ENCODE measurements at places on chromosomes 16 and 17.
A peak's percentile ranks its signal among the peaks of the same experiment; 100 is the strongest.

DNA sequence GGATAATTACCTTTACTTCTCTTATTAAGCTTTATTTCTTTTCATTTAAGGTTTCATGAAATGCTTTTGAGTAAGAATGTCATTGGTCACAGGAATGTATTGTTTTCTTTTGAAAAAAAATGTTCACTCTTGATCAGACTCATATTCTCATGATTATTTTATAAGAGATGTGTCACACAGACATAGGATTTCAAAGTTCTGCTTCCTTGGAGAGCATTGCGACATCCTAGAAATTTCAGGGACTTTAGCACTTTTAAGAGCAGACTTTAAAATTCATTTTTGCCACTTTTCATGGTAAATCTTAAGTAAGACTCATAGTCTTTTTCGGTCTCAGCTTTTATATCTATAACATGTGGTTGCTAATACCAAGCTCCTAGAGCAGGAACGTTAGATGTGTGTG, 314.7 kb downstream of the CDH8 start:
- no peak for DNase-seq

GRCh38 chr16:1108299-1109252, 12.5 kb upstream of the C1QTNF8 start:
- DNase-seq: no peak

- DNase-seq: peak; percentile 66
Measured at GRCh38 chr17:28916302-28916934, 13.5 kb upstream of the DHRS13 start.

GRCh38 chr16:28823291-28823872, 583 bp downstream of the ATXN2L start:
- no peak for DNase-seq

DNA sequence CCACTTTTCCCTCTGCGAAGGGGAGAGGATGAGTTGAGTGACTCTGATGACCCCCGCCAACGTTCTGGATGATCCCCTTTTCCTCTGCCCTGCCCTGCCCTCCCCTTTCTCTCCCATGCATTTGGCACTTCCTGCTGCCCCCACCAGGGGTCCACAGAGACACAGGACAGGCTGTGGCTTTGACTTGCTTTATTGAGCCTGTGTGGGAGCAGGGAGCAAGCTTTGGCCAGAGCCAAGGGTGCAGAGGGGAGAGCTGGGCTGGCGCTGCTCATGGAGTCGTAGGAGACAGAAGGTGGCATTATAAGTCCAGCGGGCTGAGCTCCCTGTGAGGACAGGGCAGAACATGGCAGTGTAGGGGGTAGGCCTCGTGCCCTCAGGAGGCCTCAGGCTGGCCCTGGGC, 1.6 kb downstream of the PPY start:
- DNase-seq: no peak

- no peak for DNase-seq
Measured at GRCh38 chr17:41680426-41681040, 8.2 kb upstream of the EIF1 start.

DNA sequence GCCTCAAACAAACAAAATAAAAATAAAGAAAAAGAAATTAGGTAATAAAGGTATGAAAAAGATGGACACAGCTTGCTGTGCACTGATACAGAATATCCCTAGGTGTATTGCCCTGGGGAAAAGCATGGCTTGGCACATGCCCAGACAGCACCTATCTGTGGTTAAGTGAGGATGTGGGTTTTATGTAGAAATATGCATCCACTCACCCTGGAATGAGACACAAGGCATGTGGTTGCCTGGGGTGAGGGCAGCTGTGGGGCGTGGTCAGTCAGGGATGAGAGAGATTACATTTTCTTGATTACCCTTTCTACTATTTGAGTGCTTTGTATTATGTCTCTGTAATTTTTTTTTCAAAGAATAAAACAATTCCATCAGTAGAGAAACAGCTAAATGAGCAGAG, 6.9 kb downstream of the PLLP start:
- peak; percentile 64 for DNase-seq

- DNase-seq: peak; percentile 52
Measured at GRCh38 chr17:40450175-40450574, 6.9 kb downstream of the IGFBP4 start.

DNA sequence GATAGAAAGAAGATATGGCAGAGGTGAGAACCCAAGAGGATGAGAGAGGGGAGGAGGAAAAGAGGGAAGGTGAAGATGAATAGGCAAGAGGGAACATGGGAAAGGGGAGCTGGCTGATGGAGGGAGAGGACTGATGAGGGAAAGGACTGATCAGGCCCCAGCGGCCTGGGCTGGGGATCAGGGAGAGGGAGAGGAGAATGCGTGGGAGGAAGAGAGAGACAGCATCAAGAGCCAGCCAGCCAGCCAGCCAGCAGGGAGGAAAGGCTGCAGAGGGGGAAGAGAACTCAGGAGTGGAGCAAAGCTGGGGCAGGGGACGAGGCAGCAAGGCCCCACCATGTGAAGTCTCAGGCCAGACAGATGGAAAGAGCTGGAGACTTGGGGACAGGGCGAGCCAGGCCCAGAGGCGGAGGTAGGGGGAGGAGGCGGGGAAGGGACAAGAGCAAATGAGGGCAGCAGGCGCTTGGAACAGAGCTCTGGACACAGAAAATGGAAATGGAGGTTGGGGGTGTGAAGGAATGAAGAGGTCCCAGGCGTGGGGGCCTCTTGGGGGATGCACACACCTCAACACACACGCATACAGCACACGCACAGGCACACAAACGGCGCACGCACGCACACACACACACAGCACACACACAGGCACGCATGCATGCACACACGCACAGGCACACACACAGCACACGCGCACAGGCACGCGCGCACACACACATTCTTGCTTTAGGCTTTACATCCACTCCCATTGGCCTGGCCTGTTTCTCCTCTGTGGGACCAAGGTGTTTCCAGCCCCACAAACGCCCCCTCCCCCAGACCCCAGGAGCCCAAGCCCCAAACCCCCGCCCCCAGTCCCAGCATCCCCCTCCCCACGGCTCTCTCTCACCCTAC, 12.3 kb downstream of the DLG4 start:
- DNase-seq: no peak

GRCh38 chr16:4213737-4214136, 28.1 kb downstream of the SRL start:
- no peak for DNase-seq

- no peak for DNase-seq
Measured at GRCh38 chr17:17494499-17494869, 1.7 kb downstream of the RASD1 start.

DNA sequence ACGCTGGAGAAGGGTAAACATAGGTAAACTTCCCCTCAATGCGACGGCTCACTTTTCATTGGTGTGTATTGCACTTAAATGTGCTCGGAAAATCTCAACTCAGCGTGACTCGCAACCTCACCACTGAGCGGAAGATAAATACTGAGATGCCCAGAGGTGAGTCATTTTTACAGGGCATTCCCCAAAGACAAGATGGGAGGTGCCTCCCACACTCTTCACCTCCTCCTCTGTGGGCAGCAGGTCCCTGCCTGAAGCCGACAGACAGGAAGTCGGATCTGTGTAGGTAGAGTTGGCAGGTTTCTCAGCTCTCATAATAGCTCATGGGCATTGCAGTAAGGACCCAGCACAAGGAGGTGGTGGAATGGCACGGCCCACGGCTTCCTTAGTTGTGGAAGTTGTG, 274.6 kb upstream of the HSBP1 start:
- no peak for DNase-seq

DNA sequence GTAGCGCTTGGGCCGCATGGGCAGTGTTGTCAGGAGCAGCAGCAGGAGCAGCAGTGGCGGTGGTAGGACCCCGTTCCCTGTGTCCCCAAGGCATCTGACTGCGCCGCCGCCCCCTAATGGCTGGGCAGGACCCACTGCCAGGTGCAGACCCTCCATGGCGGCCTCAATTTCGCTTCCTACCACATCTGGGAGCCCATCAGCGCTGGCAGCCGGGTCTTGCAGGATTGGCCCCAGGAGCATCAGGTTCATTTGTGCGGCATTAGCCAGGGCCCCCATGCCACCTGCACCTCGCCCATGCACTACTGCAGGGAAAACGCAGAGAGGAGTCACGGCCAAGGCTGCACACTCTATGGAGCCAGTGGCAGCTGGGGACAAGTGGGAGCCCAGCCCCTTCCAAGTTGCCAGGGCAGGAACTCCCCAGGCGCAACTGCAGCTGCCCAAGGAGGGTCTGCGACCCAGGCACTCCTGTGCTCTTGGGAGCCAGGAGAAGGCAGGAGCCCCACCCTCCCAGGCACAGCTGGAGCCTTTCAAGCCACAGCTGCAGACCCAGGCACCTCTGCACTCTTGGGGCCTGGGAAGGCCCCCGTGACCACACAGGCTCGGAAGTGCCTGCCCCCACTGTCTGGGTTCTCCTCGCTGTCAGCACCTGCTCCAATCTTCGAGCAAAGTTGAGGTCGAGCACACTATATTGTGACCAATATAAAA, 594.2 kb downstream of the KCNJ18 start:
- no peak for DNase-seq

- DNase-seq: no peak
Measured at GRCh38 chr17:69357701-69358100, 30.8 kb upstream of the ABCA5 start.

GRCh38 chr16:54944002-54944401, 13.3 kb downstream of the IRX5 start:
- no peak for DNase-seq

DNA sequence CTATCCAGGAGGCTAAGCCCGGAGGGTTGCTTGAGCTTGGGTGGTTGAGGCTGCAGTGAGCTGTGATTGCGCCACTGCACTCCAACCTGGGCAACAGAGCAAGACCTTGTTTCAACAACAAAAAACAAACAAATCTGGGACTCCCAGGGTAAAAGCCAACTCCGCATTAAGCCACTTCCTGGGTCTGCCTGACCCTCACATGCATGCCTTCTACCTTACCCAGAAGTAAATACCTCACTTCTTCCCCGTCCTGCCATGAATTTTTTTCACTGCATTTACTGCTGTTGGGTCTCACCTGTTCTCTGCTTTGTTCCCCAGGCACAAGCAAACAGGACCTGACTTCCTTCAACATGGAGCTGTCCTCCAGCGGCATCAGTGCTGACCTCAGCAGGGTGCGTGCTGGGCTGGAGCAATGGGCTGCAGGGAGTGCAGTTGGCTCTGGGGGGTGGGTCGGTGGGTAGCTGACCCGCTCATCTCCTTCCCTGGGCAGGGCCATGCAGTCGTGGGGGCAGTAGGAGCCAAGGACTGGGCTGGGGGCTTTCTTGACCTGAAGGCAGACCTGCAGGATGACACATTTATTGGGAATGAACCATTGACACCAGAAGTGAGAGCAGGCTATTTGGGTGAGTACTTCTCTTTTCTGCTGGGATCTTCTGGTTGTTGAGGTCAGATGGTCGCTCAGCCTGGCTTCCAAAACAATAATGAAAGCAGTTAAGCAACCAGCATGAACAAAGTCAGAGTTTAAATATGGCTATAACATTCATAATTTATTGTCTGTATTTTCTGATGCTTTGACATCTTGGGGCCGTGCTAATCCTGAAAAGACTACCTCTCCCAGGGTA, 16.4 kb downstream of the ITGAL start:
- DNase-seq: no peak

DNA sequence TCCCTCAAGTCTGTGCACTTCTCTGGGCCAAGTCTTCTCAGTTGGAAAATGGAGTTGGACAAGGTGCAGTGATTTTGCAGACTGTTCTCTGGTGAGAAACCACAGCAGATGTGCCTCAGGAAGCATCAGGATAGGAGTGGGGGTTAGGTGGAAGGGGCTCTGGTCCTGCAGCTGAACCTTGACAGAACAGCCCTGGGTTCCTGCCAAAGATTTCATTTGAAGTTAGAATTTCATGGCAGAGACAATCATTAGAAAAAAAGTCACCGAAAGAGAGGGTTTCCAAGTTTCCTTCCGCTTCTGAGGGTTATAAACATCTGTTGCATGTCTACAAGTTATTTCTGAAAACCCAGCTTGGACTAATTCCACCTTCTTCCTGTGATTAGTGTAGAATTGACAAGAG, 80.4 kb upstream of the IRX3 start:
- no peak for DNase-seq

GRCh38 chr17:19494961-19495806, 38.5 kb upstream of the SLC47A1 start:
- DNase-seq: no peak

- peak; percentile 5 for DNase-seq
Measured at GRCh38 chr17:9644910-9645751, at the start of gene USP43. TSS of gene USP43 (plus strand) at chr17:9645517. CDS start at chr17:9645633, 116 bp downstream.

DNA sequence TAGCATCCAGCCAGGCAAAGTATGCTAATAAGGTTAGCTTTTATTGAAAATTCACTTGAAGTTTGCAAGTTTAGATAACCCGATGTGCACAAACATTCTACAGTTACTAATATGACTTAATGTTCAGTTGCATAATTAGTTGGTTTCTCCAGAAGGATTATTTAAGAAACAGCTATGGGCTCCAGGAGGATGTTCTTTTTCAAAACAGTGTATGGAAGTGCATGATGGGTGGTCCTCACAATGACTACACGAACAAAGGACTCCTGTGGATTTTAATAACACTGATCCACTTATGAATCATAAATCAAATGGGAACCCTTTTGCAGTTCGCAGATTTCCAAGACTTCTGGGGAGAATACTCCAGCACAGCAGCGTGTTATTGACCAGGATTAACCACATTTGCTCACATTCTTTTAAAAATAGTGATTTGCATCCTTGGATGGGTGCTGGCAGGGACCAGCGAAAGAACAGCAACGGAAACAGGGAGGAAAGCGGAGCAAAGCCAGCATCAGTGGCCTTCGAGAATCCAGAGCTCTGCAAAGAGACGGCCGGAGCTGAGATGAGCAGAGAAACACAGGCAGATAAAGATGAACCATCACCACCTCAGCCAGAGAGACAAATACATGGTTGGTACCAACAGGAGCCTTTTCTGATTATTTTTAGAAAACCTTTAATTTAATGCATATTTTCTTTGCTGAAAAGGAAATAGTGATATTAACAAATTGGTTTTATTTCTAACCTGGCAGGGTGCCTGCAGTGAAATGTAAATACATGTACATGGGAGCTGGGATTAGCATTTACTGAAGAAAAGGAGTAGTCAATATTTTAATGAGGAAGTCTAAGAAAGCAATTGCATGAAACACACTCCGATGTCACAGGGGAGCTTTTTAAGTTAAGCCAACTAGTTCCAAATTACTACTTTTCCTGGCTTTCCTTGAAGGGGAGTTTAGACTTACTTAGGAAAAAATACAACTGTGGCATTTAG, 623.2 kb upstream of the ZFHX3 start:
- DNase-seq: no peak

DNA sequence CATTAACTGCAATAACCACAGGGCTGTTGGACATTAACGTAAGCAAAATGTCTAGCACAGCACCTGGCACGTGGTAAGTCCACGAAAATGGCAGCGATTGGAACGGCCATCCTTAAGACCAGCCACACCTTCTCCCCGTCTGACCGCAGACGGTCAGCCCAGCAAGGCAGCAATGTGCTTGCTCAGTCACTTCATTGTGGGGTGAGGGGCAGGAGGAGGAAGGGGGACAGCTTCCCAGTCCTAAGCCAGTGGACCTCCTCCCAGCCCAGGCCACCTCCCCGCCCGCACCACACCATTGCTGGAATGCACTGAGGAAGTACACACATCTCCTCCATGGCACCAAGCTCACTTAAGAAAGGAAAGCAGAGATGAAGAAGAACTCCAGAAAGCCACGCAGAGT, 8.6 kb upstream of the MYLK3 start:
- no peak for DNase-seq

- DNase-seq: no peak
Measured at GRCh38 chr17:77670173-77670572, 288.3 kb upstream of the TNRC6C start.
